Esophagus squamous epithelium (tissue), 5 donors: ENCODE measurements at places on chromosomes 13 and 19.

DNA sequence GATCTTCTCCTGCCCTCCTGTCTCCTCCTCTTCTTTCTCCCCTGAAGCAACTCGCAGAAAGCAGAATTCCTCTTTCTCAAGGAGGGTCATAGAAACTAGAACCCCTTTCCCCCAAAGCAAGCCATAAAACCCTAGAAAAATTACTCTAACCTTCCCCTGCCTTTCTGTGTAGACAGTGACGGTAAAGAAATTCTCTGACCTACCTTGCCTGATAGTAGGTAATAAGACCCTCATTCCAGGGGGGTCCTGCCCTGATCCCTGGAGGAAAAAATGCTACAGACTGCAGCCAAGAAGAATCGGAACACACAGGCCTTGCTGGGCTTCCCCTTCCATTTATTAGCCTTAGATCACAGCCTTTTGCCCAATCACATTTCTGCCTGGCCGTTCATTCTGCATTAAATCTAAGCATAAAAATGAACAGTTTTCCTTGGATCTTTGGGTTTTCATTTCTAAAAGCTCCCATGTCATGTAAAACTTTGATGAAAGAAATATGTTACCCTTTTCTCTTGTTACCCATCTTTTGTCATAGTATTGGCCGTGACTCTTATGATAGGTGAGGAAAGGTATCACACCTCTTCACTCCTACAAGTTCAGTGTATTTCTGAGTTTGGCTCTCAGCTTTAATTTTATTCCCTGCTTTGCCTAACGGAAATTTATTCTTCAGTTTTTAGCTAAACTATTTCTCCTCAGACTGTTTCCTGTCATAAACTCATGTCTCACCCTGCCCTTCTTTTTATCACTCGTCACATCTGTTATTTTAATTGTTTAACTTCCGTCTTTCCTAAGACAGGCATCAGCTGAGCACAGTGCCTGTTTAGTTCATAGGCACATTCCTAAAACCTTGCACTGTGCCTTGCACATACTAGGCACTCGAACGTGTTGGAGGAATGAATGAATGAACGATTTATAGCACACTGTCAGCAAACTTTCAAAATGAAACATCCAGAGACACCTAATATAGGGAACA lies 20.4 kb upstream of the CPB2 start:
- DNase-seq = no peak

DNA sequence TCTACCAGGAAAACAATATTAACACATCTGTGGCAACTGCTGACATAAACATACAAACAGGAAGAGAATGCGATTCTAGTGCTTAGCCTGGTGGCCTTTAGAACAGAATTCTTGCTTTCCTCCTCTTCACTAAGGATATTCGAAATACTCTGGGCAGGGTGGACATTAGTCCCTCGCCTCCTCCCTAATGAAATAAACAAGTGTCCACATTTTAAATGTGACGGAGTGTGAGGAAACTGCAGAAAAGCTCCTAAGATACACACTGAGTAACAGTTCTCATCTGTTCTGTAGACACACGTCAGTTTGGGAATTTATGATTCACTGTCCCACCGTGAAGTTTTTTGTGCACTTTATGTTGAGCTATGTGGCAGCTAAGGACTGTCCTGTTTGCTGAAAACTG lies 639 bp downstream of the STARD13 start:
- DNase-seq = no peak

DNA sequence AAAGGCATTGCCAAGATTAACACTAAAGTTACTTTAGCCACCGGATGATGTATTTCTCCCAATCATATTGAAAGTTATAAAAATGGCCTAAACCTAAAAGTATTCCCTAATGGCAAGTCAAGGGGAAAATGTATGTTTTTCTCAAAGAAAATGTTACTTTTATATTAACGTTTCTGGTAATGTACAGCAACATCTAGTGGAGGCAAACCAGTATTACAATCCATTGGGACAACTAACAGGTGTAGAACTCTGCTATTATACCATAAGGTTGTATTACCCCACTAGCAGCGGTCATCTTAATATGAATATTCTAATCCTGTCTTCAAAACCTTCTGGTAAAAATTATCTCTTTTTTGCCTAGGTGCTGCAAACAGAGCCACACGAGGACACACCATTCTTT lies 69.2 kb downstream of the ZNF100 start:
- no peak for DNase-seq

DNA sequence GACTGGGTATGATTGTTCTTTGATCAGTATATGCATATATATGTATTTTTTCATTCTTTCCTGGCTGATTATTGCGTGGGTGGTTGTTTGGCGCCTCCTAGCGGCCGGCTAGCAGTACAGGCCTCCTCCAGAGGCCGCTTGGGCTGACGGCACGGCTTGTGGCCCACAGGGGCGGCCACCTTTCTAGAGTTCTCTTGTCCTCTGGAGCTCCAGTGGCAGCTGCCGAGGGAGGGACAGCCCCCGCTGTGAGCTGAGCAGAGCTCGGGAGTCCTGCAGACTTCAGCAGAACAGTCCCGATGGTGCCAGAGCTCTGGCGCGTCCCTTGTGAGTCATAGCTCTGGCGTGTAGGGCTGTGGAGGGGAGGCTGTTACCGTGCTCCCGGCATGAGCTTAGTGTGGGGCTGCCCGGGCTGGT lies 22.5 kb upstream of the ZNF429 start:
- no peak for DNase-seq

GRCh38 chr13:25267715-25268114 lies 19.6 kb downstream of the MTMR6 start:
- DNase-seq = no peak

DNA sequence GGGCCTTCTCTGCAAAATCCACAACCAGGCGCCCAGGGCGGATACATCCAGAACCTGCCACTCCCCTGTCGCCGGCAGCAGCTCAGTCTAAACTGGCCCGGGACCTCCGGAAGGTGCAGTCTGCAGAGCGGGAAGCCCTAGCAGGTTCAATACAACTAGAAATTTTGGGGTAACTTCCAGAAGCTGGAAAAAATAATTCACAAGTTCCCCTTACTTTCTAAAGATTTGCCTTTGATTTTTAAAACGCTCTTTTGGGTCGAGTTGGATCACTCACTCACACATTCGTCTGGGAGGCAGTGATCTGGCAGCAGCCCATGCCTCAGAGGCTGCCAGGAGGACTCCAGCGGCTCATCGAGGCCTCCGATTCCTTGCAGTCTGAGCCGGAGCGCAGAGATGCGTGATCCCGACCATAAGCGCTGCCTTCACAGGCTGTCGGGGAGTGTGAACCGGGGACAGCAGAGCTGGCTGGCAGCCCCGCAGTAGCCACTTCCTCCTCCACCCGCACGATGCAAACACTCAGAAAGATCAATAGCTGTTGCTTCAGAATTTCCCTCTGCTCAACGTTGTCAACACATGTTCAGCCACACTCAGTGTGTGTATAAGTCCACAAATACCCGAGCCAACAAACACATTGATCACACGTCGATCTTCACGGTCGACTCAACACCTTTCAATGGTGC lies 35.6 kb upstream of the ZNF507 start:
- no peak for DNase-seq

DNA sequence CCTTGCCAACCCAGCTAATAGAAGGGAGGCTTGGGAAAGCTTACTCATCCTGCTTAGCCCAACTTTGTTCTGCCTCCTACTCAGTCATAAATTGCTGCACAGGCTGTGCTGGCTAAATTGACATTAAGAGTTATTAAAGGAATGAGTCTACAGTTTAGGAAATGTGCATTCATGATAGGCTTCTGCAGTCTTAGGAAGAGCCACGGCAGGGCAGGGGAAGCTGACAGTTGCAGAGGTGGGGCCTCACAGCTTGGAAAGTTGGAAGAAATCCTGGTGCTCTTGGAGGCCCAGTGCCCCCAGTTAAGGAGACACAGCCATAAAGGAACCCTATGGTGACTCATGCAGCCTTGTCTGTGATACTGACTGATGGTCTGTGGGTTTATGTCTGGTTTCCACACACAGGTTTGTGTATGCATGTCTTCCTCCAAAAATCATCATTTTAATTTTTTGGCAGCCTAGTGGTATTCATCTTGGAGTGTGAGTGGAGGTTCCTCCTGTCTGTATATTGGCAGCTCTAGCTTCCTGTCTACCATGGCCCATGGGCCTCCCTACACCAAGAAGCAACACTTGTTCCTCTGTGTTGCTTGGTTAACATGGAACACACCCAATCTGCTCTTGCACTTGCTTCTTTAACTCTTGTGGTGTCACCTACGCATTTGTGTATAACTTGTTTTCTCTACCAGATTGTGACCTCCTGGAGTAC lies 135.0 kb upstream of the KL start:
- DNase-seq = no peak

DNA sequence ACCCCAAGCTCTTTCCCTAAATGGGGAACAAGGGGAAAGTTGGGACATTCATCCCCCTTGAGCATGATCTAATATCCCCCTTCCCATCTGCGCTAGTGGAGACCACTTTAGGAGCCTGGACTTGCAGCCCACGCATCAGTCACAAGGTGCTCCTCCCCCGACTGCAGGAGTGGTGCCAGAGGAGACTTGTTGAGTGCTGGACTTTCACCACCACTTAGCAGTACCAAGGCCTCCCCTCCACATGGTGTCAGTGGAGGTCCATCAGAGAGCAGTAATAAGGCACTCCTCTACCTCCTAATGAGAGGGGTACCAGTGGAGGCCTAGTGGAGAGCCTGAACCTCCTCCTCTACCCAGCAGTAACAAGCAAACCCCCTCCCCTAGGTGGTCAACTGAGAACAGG lies 22.5 kb downstream of the CAB39L start:
- DNase-seq = no peak

GRCh38 chr13:43272851-43273250 lies 249.5 kb downstream of the DNAJC15 start:
- DNase-seq = no peak

GRCh38 chr13:38394777-38395496 lies 45.3 kb downstream of the UFM1 start:
- DNase-seq = no peak

DNA sequence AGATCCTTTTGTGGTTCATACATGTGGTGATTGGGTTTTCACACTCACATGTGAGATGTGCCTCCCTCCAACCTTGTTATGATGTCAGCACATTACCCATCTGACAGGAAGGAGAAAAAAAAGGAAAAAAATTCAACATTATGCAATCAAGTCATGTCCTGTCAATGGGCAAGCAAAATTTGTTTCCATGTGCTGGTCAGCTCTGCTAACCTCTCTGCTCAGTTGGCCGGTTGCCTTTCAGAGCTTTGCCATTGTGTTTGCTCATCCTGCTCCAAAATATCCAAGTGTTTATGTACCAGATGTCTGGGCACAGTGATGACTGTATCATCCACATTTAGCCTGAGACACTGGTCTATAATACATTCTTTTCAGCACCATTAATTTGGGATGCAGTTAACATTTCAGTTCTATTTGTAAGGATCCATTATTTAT lies 27.0 kb upstream of the METTL21C start:
- no peak for DNase-seq

DNA sequence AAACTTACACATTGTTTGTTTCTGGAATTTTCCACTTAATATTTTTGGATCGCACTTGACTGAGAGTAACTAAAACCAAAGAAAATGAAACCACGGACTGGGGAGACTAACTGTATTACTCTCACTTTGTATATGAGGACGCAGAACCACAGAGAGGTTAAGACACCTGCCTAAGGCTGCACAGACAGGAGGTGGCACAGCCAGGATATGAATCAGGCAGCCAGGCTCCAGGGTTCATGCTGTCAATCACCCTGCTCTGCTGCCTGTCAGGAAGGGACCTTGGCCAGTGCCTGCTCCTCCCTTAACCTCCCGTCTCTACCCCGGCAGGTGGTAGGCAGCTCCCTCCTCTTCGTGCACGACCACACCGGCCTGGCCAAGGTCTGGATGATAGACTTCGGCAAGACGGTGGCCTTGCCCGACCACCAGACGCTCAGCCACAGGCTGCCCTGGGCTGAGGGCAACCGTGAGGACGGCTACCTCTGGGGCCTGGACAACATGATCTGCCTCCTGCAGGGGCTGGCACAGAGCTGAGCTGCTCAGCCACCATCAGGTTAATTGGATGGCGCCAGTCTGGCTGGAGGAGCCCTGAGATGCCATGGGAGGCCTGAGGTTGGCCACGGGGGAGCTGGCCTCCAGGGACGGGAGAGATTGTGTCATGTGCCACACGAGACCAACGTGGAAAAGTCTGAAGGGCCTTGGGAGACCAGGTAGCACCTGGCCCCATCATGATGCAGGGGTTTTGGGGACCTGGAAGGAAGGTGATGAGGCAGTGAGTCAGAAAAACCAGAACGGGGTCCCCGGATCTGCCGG lies 11.0 kb downstream of the ACTMAP start:
- no peak for DNase-seq

- DNase-seq = no peak
Measured at GRCh38 chr13:106426909-106427308, 108.6 kb downstream of the EFNB2 start.

- no peak for DNase-seq
Measured at GRCh38 chr19:927351-927779, 1.5 kb downstream of the ARID3A start.

DNA sequence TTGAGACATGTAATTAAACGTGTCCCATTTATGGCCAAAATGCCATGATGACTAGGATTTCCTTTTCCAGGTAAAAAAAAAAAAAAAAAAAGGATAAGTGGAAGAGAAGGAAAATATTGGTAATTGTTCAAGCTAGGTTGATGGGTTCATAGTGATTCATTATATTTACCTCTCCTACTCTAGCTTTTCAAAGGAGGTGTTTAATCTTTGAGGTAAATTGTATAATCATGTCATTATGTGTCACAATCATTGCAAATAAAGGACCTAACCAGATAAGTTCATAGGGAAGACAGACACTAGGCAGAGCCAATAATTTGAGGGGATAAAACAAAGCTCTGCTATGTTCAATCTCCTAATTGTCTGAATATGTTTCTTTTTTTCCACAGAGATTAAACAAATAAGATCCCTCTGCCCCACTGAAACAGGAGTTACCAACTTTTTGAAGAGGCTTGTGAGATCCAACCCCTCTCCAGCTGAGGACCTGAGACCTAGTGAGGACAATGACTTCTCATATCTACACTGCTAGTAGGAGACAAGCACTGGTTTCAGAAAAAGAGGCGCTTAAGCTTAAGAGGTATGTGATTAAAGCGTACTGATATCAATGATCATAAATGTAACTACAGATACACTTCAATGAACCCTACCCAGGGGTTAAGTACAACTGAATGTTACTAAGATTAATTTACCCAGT lies 61.4 kb downstream of the USP12 start:
- no peak for DNase-seq

GRCh38 chr19:8257052-8257443 lies 47.9 kb downstream of the CERS4 start:
- DNase-seq = no peak
